ENCODE measurements at places on chromosomes 2 and 18.

- DNase-seq = no peak
Observed at GRCh38 chr2:121093692-121094091, 191.3 kb downstream of the TFCP2L1 start.

GRCh38 chr2:149651229-149651628 is 63.7 kb upstream of the MMADHC start:
- DNase-seq = no peak

- no peak for DNase-seq
Observed at GRCh38 chr18:44186001-44186400, 494.7 kb upstream of the SETBP1 start.

- no peak for DNase-seq
Observed at GRCh38 chr2:22450831-22451230, 934.1 kb upstream of the KLHL29 start.
